NCI-H460 (cell line): ENCODE measurements at places on chromosomes 6 and 20.

GRCh38 chr6:33201147-33201545 is 479 bp downstream of the SLC39A7 start:
- DNase-seq = no peak

DNA sequence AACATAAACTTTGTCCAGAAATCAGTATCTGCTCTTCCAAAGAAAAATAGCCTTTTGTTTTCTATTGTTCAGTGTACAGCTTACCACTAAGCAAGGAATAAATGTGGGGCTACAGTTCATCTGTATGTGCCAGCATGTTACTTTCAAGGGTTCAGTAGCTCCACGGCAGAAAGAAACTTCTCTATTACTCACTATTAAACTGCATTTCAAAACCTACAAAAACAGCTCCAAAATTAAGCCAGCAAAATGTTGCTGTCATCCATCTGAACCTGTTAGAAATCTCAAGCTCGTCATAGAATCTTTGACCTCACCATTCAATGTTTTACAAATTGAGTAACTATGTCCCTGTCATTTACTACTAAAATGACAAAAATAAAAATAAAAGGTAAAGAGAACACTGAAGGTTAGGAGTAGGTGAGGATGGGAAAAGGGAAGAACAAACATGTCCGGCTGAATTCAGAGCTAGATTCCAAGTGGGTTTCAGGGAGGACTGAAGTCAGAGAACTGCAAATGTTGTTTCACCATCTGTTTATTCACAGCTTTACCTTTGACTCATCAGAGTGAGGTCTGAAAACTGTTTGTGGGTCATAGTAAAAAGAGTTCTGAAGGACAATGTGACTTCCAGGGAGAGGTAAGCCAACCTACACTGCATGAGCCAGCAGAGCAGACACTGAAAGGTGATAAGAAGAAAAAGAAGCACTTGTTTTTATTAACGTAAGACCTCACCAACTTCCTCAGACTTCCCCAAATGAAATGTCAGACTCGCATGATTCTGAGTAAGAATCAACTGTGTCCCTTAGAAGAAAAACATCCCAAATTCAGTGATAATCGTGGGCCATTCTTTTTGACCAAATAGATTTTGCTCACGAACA is 62.0 kb downstream of the ATXN1 start:
- no peak for DNase-seq

GRCh38 chr20:61119273-61119672 is 132.8 kb upstream of the CDH4 start:
- no peak for DNase-seq

DNA sequence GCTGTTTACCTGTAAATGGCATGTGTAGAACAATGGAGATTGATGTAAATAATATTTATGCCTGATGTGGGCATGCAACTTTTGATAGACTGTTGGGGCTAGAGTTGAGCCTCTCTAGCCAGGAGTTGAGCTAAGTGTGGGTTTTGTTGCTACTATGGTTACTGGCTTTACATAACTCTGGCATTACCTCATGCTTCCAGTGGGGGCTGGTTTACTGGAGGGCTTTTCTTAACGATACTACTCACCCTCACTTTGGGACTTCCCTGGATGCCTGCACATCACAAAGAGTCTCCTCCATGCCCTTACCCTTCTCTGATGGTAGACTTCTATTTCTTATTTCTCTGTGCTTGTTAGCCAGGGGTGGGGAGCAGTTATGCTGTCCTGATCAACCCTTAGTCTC is 524.6 kb upstream of the CDH4 start:
- no peak for DNase-seq

DNA sequence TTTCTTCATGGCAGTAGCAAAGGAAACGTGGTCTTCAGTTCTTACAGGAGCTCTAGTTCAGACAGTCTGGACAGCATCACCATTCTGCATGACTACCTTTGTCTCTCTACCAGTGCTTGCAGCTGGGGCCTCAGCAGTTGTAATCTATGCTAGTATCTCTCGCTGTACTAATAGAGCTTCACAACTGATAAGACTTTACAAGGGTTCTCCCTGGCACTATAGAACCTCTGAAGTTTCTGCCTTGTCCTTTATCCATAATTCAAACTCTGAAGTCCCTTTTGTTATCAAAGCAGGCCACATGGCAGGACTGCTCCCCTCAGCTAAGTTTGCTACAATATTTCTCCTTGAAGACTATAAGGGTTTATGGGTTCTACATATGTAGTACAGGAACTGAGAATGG is 842.1 kb upstream of the ADGRB3 start:
- no peak for DNase-seq

GRCh38 chr6:107676042-107676441 is 148.1 kb downstream of the SCML4 start:
- DNase-seq = no peak

- no peak for DNase-seq
Measured at GRCh38 chr6:111823831-111824607, 49.2 kb downstream of the FYN start.

DNA sequence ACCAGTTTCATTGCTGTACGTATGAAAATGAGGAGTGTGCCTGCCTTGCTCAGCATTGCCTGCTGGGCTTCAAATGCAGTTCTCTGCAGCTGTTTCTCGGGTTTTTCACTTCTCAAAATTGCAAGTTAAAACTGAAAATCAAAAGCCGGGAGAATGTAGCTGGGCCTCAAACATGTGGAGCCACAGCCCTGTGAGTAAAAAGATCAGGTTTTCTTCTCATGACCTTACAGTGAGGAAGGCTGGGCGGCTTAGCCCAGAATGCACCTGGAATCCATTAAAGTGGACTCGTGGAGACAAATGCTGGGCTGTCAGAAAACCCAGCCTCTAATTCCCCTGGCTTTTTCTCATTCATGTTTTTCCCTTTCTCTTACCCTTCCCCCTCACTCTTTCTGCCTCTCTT is 34.4 kb downstream of the DSE start:
- DNase-seq = no peak

GRCh38 chr6:151275121-151275520 is 35.4 kb downstream of the AKAP12 start:
- no peak for DNase-seq

DNA sequence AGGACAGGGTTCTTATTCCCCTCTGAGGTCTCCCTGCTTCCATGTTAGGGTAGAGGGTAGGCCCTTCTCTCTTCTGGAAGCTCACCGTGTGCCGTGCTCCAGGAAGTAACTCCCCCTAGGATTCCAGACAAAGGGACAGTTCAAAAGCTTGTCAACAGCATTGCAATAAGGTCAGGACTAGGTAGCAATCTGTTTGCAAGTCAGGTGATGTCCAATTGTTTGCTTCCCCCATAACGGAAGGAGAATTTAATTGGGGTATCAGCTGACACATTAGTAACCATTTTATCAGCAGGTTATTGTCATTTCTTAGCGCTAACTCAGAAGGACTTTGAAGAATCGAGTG is 41.9 kb downstream of the SYNJ2 start:
- DNase-seq = no peak

DNA sequence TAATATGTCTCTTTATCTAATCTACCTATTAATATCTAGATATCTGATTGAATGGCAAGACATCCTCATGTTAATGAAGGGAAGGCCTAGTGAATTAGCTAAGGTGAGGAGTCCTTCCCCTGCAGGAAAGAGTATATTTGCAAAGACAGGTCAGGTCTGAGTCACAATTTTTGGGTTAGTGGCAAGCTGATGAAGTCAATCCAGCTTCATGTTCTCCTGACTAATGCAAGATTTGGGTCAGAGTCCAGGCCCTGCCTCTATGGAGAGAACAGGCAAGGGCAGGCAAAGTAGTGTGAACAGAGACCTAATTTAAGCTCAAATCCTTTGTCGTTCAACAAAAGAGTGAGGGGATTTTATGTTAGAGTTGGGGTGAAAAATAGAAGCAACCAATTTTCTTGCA is 496.7 kb downstream of the BMP2 start:
- DNase-seq = no peak

GRCh38 chr6:52546192-52546591 is 30.7 kb downstream of the TRAM2 start:
- DNase-seq = no peak

GRCh38 chr6:11317885-11318771 is 85.7 kb upstream of the NEDD9 start:
- DNase-seq = peak; percentile 41

DNA sequence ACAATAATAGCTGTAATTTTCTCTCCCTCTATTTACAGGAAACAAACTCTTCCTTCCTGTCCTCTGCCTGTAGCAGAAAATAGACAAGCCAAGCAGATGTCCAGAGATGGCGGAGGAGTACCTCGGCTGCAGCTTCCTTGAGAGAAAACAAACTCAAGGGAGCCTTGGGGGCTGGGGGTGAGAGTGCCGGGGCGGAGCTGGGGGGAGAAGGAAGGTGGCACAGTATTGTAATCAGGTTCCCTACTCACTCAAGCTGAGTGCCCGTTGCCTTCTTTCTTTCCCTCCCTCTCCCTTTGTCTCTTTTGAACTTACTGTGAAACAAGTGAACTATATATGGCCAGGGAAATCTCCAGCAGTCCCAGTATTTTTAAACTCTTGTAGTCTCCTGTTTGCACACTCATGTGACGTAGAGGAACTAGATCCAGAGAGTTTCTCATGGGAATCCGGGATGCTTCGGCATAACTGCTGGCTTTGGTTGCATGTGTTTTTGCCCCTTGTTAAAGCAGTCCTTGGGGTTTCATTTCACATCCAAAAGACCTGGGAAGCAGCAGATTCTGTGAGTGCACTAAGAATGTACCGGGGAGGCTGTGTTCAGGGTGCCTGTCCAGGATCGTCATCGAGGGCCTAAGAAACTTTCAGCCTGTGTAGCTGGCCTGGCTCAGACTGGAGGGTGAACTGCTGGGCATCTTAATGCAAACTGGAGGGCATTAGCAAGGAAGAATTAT is 44.6 kb upstream of the HDDC2 start:
- DNase-seq = no peak

GRCh38 chr6:26198722-26199056 is 111.5 kb downstream of the HFE start:
- DNase-seq = no peak

DNA sequence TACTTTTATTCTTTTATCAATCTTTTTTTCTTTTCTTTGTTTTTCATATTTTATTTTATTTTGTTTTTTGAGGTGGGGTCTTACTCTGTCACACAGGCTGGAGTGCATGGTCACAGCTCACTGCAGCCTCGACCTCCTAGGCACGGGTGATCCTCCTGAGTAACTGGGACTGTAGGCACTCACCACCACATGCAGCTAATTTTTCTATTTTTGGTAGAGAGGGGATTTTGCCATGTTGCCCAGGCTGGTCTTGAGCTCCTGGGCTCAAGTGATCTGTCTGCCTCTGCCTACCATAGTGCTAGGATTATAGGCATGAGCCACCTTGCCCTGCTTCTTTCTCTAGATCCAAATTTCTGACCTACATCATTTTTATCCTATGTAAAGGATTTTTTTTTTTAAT is 153.2 kb downstream of the CDKAL1 start:
- no peak for DNase-seq

- peak; percentile 48 for DNase-seq
Measured at GRCh38 chr6:21634582-21634981, 41.0 kb downstream of the SOX4 start.

- no peak for DNase-seq
Measured at GRCh38 chr6:100913400-100914276, 32.5 kb upstream of the ASCC3 start.

DNA sequence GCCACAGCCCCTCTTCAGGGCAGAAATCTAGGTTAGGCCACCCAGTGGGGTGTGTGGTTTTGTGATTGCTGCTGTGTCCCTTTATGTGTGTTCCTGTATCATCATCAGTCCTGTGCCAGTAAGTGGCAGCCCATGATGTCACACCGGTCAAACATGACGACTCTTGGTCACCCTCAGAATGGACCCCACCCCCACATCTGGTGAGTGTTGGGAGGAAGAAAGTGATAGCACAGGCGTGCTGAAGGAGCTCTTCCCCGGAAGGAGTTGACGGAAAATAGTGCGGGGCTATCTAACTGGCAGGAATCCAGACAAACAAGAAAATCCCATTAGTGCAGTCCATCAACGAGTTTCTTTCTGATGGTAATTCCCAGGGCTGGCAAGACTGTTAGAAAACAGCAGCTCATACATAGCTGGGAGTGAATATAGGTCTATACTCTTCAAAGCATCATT is 33.4 kb upstream of the IL17A start:
- no peak for DNase-seq

GRCh38 chr6:69584913-69585729 is 211.7 kb downstream of the LMBRD1 start:
- DNase-seq = no peak

GRCh38 chr20:5526516-5526915 is 209.8 kb upstream of the PROKR2 start:
- no peak for DNase-seq
